Bladder microvascular endothelial cell (primary cell): ENCODE measurements at places on chromosomes 12 and 14. TPM values are rescaled to one million over a fixed set of nuclear protein-coding genes. Genes with fewer than 3 reads are reported as not detected.

NRIP2 gene
- not detected in 2 replicates for total RNA-seq

TRHDE gene
- total RNA-seq = not detected in 2 replicates

GPR162 gene
- 0.50 and 1.5 TPM in 2 replicates for total RNA-seq

MANSC1 gene
- total RNA-seq = 4.7 and 6.5 TPM in 2 replicates

PKP2 gene
- 0.32 and 40.6 TPM in 2 replicates for total RNA-seq
